Stimulated activated CD4-positive, alpha-beta T cell treated with anti-CD3 and anti-CD28 coated beads, TNF-alpha, amount 100 ng/mL, for 24 hours (primary cell): ENCODE measurements at places on chromosomes 4 and X.

- no peak for DNase-seq
Observed at GRCh38 chrX:150348365-150348764, 14.8 kb upstream of the MAMLD1 start.

DNA sequence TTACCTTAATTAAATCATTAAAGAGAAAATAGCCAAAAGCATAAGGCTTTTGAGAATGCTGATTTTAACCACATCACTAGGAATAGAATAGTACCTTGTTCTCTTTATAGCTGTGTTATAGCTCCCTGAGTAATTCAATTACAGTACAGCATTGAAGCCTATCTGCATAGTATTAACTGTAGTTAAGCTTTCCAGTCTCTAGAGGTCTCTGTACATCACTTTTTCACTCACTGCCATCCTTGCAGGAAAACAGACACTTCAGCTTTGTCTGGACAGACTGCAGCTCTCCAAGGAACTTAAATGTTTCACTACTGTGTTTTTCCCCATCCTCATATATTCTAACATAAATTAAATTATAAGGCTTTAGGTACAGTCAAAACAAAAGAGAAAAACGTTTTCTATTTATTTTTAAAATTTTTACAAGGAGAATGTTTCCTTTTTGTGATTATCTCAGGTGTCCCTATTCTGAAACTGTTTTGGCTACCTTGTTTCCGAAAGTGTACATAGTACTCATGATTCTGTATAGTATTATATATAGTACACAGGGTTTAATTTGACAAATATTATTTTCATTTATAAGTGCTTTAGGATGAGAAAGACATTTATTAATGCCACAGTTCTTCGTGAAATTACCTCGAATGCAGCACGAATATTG is 407.9 kb downstream of the PCDH18 start:
- no peak for DNase-seq

DNA sequence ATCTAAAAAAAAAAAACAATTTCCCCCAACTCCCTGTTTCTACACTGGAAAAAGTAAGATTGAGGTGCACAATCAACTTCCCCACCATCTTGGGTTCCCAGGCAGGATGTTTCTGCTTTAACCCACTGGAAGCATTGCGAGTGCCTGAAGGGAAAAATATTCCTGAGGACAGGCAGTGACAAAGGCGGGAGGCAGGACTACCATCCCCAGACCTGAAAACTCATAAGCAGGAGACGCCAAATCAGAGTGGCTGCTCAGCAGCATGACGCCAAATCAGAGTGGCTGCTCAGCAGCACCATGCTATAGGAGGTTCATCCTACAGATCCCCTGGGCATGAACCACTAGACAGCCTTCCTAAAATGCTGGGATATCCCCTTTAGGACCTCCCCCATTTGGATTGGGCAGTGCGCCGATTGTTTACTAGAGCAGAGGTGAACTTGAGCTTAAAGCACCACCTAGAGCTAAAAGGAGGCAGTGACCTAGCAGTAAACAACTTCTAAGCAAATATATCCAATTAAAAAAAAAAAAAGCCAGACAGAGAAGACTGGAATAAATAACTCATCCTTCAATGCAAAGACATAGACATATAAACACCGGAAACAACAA is 35.0 kb upstream of the GK start:
- no peak for DNase-seq

DNA sequence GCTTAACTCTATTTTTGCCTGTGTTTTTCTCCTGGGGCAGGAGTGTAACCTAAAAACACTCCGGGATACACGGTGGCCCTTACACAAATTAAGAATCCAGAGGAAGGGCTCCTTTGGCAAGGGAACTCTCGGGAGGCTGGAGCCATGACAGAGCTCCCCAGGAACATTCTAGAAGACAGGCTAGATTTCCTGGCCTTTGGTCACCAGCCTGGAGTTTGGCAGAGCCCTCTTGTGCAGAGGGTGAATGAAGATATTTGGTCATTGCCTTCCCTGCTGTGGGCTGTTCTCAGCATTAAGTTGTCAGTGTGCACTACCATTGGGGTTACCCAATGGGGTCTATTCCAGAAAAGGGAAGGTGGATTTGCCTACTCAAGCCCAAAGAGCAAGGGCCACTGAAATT is 53.8 kb upstream of the LNX1 start:
- DNase-seq = no peak

DNA sequence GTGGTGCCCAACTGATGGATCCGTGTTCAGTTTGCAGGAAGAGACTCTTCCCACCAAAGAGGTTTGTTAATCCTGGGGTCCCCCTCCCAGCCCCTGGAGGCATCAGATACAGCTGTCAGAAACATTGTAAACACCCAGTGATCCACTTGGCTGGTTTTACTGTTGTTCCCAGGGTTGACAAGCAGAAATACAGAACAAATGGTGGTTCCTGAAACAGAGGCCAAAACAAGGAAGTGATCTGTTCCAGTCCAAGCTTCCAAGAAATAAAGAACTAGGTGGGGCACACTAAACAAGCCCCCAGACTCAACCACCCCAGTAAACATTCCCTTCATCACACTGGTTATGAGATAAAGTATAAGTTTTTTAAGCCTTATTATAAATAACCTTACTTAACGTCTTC is 1.4 kb downstream of the TMLHE start:
- no peak for DNase-seq

DNA sequence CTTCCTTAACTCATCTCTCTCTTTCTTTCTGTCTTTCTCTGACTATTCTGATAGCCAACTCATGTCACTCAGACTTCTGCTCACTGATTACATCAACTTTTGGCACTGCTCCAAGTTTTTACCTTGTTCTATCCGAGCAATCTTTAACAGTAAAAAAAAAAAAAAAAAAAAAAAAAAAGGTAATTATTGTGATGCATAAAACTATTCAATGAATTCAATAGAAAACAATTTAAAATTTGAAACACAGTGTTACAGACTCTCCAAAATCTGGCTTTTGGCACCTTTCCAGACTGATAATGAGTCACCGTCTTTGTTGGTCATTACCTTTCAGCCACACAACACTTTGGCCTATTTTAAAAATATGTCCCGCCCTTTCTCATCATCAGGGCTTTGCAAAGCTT is 229.5 kb downstream of the GALNTL6 start:
- no peak for DNase-seq

DNA sequence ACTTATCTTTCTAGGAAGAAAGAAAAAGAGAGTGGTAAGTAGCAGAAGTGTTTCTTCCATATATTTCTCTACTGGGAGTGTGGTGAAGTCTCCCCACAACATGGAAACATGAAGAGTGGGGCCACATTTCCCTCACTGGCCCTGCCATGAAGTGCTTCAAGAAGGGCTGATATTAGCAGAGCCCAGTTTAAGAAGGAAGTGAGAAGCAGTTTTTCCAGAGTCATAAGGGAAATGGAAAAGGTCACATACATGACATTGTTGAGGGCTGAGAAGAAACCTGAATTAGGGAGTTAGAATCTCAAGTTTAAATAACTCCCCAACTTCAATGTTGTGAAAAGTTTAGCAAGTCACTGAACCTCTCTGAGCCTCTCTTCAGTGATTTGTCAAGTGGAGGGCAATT is 171.9 kb upstream of the RBPJ start:
- no peak for DNase-seq

GRCh38 chr4:123419885-123420755 is 23.5 kb downstream of the SPRY1 start:
- DNase-seq = no peak

DNA sequence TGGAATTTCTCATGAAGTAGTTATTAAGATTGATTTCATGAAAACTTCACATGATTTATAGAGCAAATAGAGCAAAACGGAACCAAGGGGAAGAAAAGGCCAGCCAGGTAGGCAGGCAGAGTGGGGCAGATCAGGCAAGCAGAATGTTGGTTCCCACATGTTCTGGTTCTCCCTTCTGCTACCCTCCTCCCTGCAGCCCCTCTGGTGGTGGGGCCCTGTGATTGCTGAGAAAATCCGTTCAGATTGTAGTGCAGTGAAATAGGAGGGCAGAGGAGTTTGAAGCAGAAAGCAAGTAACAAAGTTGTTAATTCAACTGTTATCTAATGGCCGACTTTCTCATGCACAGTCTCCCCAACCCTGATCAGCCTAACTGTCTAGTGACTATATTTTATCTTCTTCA is 185.3 kb downstream of the MID1IP1 start:
- DNase-seq = no peak

GRCh38 chrX:115067812-115068211 is 50.4 kb upstream of the IL13RA2 start:
- DNase-seq = no peak

GRCh38 chr4:117491516-117491915 is 406.1 kb upstream of the TRAM1L1 start:
- no peak for DNase-seq

GRCh38 chr4:25144870-25145481 is 15.3 kb downstream of the SEPSECS start:
- DNase-seq = no peak

DNA sequence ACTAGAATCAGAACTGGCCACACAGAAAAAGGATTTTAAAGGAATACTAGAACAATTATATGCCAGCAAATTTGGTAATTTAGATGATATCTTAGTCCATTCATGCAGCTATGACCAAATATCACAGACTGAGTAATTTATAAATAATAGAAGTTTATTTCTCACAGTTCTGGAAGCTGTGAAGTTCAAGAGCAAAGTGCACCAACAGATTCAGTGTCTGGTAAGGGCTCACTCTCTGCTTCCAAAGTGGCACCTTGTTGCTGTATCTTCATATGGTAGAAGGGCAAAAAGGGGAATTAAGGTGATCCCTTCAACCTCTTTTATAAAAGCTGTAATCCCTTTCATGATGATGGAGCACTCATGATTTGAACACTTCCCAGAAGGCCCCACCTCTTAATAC is 20.3 kb downstream of the TNIP2 start:
- no peak for DNase-seq
